ENCODE measurements at places on chromosomes 3 and 15.

DNA sequence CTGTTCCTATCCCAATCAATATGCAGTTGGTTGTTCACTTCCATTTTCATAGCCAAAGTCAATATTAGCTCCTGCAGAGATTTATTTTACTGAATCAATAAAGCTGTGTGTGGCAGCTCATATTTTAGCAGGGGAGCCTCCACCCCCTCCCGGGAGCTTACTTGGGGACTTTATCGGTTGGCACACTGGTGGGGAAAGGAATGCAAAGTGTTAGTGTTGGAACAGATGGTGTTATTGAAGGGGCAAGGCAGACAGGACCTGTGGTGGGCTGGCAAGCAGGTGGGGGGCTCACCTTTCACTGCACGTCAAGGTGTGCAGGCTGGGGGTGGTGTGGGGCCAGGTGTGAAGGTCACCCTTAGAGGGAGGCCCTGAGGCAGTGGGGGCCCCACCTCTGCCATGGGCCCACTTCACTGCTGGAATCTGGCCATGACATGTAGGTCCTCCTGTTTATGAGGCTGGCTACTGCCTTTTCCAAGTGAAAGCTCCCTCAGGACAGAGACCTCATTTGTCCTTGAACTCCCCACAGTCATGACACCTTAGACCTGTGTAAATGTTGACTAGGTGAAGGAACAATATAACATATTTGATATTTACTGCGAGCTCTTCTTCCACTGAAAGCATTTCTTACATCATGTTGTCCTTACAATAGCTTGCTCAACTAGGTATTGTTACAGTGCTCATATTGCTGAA lies 44.0 kb upstream of the SEC22A start:
- no peak for DNase-seq

- no peak for DNase-seq
These were observed 24.6 kb upstream of the ANPEP start for GRCh38 chr15:89839167-89839810.

DNA sequence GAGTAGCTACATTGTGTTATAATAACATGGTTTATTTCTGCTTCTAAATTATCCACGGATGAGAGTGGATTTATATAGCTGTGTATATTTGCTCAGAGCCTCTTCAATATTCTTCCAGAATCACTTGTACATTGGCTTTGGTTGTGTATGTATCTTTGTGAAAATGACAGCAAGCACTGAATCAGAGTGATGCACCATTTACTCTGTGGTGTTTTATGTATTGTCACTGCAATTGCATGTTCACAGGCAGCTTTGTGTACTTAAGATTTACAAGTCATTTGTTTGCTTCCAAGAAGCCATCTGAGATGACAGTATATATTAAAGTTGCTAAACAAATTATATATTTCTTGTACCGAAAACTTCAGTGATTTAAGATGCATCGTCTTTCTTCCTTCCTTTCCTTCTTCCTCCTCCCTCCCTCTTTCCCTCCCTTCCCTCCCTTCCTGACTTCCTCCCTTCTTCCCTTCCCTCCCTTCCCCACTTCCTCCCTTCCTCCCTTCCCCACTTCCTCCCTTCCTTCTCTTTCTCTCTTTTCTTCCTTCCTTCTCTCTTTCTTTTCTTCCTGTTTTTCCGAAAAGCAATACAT lies 362.3 kb upstream of the GOLIM4 start:
- peak; percentile 86 for DNase-seq

DNA sequence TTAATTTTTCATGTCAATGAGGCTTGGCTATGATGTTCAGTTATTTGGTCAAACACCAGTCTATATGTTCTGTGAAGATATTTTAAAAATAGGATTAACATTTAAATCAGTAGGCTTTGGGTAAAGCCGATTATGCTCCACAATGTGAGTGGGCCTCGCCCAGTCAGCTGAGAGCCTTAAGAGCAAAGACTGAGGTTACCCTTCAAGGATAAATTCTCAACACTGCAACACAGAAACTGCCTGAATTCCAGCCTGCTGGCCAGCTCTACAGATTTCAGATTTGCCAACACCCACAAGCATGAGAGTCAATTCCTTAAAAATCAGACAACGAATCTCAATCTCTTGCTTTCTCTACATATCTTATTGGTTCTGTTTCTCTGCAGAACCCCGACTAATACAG lies 188.3 kb downstream of the PLCH1 start:
- DNase-seq = no peak

GRCh38 chr15:89230277-89230676 lies 8.9 kb upstream of the RLBP1 start:
- DNase-seq = no peak

GRCh38 chr15:68638953-68639515 lies 60.2 kb downstream of the CORO2B start:
- no peak for DNase-seq

DNA sequence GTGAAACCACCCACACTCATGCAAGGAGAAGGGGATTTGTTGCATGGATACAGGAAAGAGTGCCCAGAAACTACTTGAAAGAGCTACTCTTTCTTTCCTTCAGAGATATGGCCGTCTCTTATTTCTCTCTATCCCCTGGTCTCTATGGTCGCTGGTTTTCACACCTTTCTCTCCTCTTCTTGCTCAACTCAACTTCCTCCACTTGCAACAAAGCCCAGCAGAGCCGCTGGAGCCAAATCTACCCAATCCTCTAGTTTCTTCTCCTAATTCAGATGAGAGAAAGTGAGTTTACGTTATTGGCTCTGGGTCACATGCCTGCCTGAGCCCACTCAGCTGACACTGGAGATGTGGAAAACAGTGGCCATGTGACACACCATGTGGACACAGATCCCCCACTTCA lies 215.2 kb downstream of the OSBPL10 start:
- DNase-seq = no peak

GRCh38 chr3:155398046-155398445 lies 104.6 kb upstream of the STRIT1 start:
- DNase-seq = no peak

DNA sequence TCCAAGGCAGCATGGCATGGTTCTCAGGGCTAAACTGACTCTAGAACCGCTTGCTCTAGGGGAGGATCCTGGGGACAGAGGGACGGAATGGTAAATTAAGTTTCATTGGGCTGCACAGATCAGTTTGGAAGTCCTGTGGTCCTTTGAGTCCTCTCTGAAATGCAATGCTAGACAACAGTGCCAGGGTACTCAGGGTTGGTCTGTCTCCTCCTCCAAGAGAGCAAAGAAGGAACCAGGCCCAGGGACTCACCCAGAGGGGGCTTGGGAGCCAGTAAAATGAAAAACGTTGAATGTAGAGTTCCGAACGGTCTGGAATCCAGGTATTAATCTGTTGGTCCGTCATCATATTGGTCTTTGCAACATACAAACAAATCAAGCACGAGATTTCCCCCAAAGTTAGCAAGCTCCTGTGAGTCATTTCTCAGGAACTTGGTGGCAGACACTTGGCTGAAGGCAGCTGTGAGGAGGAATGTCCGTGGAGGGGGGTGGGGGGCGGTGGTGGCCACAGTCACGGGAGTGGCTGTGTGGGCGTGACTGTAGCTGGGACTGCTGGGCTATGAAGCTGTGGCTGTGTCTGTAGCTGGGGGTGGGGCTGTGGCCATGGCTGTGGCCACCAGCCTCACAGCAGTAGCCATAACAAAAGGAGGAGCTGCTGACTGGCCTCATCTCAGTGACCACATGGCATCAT lies 361.0 kb downstream of the SHQ1 start:
- no peak for DNase-seq

DNA sequence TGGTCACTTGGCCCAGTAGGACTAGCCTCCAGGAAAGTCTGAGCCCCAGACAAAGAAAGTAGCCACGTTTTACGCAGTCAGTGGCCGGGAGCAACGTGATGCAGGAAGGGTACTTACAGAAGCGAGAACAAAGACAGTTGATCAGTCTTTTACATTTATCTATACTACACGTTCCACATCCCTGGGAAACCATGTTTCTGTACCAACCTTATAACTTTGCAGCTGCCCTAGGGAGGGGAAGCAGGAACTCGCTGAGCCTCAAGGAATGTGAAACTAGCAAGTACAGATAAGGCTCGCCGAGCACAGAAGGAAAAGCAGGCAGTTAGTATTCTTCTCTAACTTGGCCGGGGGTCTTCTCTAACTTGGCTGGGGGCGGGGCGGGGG lies 3.4 kb upstream of the KNL1 start:
- no peak for DNase-seq

DNA sequence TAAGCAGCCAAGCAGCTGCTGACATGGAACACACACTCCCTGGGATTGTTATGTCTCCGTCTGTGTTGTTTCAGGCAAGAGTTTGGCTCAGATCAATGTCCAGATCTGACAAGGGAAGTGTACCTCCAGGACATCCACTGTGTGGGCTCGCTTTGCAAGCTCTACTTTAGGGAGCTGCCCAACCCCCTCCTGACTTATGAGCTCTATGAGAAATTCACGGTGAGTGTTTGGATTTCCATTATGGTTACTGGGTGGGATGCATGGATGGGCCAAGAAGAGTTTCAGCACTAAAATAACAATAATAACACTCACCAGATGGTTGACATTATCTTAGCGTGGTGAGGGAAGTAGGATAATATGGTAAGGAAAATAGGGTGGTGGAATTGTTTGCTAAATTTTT lies 74.1 kb downstream of the ARHGAP31 start:
- DNase-seq = no peak

- DNase-seq = no peak
These were observed 407.1 kb upstream of the CFAP20DC start for GRCh38 chr3:59456852-59457485.

DNA sequence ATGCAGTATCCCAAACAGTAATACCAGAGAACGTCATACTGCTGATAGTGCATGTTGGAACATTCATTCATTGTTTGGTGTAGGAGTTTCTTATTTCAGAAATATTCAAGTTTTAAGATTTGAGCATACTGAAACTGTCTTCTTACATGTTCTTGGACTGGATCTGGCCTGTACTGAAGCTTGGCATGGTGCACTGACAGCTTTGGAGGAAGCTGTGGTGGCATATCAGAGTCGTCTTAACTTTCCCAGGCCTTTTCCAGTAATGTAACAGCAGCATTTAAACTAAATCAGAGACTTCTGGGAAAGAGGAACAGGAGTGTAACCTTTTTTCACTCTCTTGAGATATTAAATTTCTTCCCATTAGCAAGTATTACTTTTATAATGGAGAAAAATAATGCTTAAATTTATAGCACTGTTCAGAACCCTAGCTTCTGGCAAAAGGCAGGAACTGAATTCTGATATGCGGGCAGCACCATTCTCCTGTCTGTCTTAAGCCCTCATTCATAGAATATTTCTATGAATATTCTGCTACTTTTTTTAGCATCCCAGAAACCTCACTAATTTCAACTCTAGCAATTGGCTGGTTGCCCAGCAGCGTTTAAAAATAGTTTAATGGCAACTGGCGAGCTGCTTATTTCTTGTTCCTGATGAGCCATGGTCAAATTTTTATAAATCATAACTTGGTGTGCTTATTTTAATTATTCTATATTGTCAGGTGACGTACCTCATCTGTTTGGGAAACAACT lies 31.1 kb downstream of the DNAJC13 start:
- no peak for DNase-seq

DNA sequence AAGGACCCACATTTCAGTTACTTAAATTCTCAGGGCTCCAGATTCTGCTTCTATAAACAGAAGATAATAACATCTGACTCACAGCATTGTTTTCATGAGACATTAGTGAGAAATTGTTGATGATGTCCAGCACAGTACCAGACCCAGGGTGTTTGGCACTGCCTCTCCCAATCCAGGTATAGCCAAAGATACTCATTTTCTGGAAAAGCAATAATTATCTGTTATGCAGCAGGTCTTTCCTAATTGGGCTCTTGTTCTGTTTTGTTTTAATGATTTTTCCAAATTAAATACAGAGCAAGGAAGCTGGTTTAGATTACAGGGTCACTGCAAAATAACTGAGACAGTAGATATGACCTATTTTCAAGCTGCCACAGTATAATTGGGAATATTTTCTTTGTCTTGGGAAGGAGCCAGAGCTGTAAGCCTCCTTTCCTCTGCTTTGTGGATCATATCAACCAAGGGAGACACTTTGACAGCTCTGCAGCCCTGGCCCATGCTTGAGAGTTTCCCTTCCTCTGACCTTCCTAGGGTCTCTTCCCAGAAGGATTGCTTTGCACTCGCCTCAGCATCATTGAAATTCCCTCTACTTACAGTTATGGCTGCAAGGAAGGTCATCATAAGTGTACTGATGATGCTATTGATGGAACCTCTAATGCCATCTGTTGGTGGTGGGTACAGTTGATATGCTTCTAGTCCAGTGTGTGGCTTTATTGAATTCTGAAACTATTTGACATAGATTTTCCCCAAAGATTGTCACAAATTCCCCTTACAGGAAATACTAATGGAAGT lies 522.4 kb upstream of the ADAMTS9 start:
- DNase-seq = no peak

- no peak for DNase-seq
These were observed 104.4 kb upstream of the RBMS3 start for GRCh38 chr3:29176501-29176900.

- DNase-seq = no peak
These were observed 31.4 kb upstream of the PRTG start for GRCh38 chr15:55774113-55774970.
